ENCODE measurements at places on chromosomes 3 and 15.

- DNase-seq, result no peak
Observed at GRCh38 chr3:153658136-153658535, 463.1 kb upstream of the ARHGEF26 start.

DNA sequence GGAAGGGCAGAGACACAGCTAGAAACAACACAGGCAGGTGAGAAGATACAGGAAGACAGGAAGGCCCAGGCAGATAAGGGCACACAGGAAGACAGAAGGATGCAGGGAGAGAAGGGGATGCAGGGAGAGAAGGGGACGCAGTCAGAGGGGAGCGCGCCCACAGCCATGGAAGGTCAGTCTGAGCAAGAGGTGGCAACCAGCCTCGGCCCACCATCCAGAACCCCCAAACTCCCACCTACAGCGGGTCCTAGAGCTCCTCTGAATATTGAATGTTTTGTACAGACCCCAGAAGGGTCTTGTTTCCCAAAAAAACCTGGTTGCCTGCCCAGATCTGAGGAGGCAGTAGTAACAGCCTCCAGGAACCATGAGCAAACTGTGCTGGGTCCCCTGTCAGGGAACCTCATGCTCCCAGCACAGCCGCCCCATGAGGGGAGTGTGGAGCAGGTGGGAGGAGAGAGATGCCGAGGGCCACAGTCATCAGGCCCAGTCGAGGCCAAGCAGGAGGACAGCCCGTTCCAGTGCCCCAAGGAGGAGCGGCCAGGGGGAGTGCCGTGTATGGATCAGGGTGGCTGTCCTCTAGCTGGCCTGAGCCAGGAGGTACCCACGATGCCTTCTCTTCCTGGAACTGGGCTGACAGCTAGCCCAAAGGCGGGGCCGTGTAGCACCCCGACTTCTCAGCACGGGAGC lies 27.6 kb upstream of the SLC28A1 start:
- DNase-seq, result no peak

DNA sequence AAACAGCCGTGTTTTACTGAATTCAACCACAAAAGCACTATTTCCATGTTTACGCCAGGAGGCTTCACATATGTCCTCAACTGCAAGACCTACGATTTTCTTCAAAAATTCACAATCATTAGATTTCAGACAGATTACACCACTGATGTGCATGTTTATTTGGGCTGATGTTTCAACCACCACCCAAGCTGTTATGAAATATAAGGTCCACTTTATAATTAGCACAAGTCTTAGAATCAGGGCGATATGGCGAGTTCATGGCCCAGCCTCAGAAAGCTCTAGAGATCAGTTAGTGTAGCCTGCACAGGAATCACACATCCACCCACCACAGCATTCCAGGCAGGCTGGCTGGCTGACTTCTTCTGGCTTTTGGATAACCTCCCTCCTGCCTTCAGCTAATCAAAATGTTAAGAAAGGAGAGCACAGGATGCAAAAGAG lies 15.4 kb downstream of the SH3BP5 start:
- no peak for DNase-seq

DNA sequence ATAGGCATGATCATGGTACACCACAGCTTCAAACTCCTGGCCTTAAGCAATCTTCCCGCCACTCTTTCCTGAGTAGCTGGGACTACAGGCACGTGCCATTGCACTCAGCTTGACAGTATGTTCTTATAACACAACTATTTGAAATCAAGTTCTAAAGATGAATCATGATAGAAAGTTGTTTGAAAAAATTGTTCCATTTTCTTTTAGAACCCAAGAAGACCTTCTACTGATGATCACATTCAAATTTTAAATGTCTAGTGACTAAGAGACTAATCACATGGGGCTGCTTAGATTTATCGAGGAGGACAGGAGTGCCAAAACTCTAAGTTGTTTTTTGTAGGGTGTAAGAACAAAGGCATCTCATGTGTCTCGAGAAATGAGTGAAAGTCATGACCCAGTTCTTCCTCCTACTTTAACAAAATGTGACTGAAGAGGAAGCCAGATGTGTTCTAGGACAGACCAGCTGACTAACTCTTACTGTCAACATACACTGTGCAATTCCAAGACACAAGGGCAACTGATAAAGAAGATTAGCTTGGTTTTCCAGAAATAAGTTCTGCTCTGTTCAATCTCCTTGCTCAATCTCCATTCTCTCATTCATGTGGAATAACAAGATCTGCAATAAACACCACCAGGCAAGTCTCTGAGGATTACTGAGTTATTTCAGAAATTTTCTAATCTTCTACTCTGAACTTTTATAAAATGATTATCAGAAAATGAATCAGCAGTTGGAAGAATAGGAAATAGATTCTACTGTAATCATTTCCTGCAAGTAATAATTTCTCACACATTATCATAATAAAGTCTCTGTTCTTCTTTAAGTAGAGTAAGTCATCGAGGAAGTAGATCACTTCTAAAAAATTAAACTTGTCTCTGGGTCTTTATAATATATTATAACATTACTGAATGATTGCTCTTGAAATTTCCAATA lies 122.6 kb upstream of the CCNL1 start:
- no peak for DNase-seq

GRCh38 chr3:51983578-51984268 lies 388 bp downstream of the ACY1 start:
- DNase-seq, result no peak

DNA sequence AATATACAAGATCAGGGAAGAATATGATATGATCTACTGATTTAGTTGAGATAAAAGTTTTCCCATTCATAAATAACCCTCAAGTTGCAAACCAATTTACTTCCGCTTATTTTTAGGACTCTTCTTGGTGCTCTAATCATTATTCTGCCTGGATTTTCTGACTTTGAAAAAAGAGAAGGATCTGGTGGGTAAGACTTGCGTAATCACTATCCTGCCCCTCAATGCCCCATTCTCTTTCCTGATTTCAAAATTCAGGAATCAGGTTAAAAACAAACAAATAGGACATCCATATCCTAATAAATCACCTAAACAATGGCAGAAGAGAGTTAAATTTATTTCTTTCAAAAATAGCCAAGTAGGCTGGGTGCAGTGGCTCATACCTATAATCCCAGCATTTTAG lies 127.5 kb downstream of the CLASP2 start:
- no peak for DNase-seq

GRCh38 chr3:43647331-43648166 lies 25.7 kb upstream of the ANO10 start:
- no peak for DNase-seq

DNA sequence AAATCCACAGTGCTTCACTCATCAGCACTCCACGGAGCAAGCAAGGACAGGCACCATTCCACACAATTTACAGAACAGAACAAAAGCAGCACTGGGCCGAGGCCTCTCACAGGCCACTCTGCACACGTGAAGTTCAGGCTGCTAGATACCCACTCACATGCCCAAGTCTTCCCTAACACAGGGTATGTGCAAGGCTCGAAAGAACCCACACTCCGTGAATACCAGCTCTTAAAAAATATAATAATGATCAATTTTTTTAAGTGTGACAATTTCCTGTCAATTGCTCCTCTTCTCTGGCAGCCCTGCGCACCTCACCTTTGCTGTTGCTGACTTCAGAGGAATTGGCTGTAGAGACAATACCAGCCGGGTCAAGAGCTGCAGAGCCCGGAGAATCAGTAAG lies 19.0 kb downstream of the XPC start:
- no peak for DNase-seq

DNA sequence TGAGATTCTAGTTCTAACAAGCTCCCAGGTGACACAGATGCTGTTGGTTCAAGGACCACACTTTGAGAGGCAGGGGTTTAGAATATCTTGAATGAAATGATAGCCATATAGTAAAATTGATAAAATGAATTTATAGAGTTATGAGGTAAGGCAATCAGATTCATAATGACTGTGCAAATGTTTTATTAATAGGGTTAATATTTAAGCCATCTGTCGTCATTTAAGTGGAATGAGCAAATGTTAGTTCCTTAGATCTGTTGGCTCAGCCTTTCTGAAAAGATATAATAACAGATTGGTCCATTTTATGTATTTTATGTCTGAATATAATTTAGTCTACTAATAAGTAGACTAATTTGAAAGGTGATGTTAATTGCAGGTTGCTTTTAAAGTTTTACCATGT lies 12.9 kb downstream of the REC114 start:
- no peak for DNase-seq

- DNase-seq, result peak; percentile 23
Observed at GRCh38 chr15:89647191-89647851, 7.9 kb downstream of the KIF7 start.

GRCh38 chr3:31533169-31534064 lies 692 bp downstream of the STT3B start:
- no peak for DNase-seq

GRCh38 chr3:63912768-63913588 lies 795 bp upstream of the SCAANT1 start:
- DNase-seq, result no peak

- DNase-seq, result no peak
Observed at GRCh38 chr3:28745916-28746617, 397.4 kb upstream of the AZI2 start.

All from CD14-positive monocyte (primary cell).